ENCODE measurements at places on chromosomes 6 and 20. TPM values are rescaled to one million over a fixed set of nuclear protein-coding genes. Genes with fewer than 3 reads are reported as not detected.

- peak; percentile 31 for DNase-seq
Observed at GRCh38 chr20:16064989-16065707, 508.1 kb downstream of the KIF16B start.

The IER3 gene
- total RNA-seq, result 14.1 TPM

The KIF6 gene
- total RNA-seq, result 0.87 TPM

GRCh38 chr6:130365166-130366106 is at the start of gene TMEM200A:
Gene TMEM200A (plus strand): TSS chr6:130366017. CDS start chr6:130440423, 74,406 bp downstream.
- peak; percentile 90 for DNase-seq

GRCh38 chr6:36049582-36049981 is 22.0 kb downstream of the MAPK14 start:
- DNase-seq, result no peak

DNA sequence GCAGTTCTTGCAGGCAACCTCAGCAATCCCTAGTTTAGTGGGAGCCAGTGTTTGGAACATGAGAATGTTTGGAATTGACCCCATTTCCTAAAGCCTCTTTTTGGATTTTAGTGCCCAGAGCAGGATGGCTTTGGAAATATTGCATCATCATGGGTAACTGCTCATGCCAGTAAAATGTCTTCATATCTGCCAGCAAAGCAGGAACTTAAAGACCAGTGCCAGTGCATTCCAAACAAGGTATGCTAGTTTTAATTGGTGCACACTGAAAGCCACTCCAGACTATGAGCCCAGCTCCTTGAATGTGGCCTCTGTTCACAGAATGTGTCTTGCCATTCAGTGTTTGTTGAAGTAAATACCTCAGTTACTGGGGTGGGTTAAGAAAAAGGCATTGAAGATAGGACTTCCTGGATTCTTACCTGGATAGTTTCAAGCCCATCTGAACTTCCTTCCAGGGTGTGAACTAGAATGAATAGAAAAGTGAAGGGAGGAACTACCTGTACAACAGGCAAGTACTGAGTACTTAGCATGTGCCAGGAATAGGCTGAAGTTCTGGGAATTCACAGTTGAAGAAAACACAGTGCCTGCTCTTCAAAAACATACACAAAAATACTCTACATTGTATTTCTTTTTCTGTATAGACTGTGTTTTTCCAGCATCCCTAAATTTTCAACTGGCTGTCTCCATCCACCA is 70.5 kb downstream of the COL19A1 start:
- DNase-seq, result peak; percentile 2

DNA sequence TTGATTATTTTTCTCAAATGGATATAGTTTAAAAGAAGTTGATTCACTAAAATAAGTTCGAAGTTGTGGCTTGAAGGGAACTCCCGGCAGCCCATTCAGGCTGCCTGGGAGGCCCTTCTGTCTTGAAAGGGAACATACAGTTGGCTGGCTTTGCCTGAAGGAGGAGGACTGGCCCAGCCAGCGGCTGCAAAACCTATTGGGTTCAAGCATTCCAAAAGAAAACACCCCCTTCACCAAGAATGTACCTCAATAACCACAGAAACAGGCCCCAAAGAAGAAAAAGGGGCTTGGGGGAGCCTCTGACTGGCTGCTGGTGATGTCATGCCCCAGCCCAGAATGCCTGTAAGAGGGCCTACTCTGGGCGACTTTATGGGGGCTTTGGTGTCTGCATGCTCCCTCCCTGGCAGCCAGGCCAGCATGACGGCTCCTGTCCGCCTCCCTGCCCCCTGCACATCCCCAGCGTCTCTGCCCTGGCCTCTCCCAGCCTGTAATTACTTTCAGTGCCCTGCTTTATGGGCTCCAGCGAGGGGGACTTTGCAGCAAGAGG is 36.5 kb downstream of the MAFB start:
- DNase-seq, result no peak

- DNase-seq, result no peak
Observed at GRCh38 chr6:52385074-52385473, 23.1 kb downstream of the PAQR8 start.

DNA sequence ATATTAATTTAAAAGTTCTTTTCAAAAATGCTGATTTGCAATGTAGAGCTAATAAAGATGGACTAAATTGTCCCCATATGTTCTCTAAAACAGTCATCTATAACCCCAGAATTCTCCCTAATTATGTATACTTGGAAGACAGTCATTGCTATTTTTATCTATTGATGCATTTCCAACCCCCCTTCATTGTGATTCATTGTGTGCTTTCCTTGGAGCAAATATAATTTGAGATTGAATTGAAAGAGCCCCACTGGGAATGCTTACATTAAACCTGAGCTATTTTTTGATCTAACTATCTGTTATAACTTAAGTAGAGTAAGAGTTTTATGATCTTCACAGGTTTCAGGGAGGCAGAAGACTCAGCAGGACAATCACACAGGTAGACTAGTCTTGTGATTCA is 73.7 kb upstream of the PTCHD4 start:
- no peak for DNase-seq

DNA sequence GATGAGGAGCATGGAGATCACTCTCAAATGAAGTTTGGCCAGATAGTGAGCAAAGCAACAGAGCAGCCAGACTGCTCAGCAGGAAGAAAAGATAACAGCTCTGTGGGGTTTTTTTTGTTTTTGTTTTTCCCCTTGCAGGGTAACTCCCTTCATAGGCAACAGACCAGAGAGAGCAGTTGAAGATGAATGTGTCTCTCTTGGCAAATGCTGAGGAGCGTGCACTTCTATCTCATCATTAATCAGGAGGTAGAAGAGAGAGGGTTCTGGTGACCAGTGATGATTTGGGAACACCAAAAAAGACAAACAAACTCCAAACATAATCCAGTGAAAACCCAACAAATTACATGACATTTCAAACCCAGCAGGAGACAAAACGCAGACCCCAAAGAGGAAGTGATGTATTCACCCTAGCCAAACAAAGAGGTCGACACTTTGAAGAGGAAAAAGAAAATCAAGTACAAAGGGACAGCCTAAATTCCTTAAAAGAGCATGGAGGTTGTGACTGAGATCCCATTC is 66.2 kb upstream of the RREB1 start:
- DNase-seq, result peak; percentile 48

The PRL gene
- not detected for total RNA-seq
